ENCODE measurements at places on chromosomes 16 and 17.

DNA sequence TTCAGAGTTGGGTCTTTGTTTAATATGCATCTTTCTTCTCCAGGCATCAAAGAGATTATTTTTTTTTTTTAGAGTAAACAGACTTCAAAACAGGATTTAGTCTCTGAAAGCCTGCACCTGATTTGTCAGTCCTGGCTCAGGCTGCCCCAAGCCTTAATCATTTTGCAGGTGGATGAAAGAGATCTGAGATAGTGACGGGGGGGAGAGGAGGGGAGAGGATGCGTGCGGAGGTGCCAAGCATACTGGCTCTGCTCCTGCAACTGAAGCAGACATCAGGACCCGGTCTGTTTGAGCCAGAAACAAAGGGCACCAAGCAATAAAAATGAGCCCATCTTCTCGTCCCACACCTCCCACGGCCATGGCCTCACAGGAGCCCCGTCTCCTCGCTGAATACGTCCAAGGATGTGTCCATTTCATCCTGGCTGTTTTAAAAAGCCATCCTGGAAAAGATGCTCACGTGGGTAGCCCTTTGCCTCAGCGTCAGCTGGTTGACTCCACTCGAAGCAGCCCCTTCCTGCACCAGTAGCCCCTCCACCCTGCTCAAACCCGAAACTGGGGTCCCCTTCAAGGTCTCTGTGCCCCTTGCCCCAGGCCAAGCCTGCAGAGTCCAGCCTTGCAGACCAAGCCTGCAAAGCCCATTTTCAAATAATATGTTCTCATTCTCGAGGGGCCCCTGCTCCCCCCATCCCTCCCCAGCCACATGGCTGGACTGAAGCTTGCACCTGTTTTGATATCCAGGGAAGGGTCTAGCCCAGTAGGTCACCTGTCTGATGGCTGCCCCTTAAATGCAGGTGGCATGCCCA, 84.8 kb upstream of the TNRC6C start:
- DNase-seq = no peak

- no peak for DNase-seq
Measured at GRCh38 chr17:31105991-31106390, 11.2 kb downstream of the NF1 start.

- DNase-seq = no peak
Measured at GRCh38 chr17:1871756-1872155, 42.0 kb downstream of the RPA1 start.

- no peak for DNase-seq
Measured at GRCh38 chr17:61495161-61495857, 43.1 kb downstream of the TBX4 start.

- no peak for DNase-seq
Measured at GRCh38 chr16:82633964-82634600, 7.3 kb downstream of the CDH13 start.

- no peak for DNase-seq
Measured at GRCh38 chr16:86343796-86344585, 166.3 kb upstream of the FOXF1 start.

GRCh38 chr16:85986931-85987749, 88.2 kb downstream of the IRF8 start:
- DNase-seq = no peak

DNA sequence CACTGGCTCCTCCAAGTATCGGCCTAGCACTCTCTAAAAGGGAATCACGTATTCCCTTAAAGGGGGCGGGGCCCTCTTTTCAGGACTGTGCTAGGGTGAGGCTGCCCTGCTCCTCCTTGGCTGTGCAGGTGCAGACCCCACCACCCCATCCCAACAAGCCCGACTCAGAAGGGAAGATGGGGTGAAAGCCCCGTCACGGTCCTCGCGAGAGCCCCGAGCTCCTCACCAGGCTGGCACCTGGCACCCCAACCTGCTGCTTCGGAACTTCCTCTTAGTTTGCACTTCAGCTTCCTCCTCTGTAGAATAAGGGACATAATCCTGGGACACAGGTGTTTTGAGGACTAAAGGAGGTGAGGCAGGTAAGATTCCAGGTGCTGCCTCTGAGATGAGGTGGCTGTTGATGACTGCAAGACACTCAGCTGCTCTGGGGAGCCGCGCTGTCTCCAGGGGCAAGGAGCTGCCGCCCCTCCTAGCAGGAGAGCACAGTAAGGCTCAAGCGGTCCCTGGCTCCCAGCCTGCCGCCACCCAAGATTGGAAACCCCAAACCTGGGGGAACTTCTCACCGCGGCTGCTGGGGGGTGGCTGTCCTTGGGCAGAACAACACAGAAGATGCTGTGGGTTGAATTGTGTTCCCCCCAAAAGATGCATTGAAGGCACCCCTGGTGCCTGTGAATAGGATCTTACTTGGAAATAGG, 88.8 kb downstream of the MGAT5B start:
- peak; percentile 45 for DNase-seq

GRCh38 chr16:63613701-63614100, 1508.2 kb downstream of the CDH11 start:
- no peak for DNase-seq

DNA sequence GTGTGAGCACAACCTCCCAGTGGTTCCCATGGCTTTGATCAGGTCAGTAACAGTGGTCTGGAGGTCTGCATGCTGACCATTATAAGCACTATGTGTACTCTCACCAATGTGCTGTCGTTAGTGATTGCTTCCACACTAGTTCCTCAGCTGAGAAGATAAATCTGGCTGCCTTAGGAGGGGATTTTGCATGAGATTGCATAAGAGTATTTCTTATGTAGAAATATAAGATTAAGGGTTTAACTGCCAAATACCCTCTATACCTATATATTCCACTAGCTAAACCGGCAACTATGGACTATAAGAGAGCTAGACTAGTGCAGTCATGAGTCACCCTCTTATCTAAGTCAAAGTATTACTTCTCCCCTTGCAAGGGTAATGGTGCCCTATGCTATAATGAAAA, 580.2 kb downstream of the CDH11 start:
- DNase-seq = no peak

DNA sequence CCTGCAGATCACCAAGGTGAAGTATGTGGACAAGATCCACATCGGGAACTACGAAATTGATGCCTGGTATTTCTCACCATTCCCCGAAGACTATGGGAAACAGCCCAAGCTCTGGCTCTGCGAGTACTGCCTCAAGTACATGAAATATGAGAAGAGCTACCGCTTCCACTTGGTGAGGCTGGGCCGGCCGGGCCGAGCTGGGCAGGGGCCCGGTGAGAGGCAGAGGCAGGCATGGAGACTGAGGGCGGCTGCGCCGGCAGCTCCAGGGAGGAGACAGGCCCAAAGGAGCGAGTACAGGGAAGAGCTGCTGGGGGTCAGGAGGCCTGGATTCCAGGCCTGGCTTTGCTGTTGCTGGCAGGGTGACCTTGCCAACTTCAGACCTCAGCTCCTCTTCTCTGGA, 8.3 kb downstream of the PRSS8 start:
- no peak for DNase-seq

DNA sequence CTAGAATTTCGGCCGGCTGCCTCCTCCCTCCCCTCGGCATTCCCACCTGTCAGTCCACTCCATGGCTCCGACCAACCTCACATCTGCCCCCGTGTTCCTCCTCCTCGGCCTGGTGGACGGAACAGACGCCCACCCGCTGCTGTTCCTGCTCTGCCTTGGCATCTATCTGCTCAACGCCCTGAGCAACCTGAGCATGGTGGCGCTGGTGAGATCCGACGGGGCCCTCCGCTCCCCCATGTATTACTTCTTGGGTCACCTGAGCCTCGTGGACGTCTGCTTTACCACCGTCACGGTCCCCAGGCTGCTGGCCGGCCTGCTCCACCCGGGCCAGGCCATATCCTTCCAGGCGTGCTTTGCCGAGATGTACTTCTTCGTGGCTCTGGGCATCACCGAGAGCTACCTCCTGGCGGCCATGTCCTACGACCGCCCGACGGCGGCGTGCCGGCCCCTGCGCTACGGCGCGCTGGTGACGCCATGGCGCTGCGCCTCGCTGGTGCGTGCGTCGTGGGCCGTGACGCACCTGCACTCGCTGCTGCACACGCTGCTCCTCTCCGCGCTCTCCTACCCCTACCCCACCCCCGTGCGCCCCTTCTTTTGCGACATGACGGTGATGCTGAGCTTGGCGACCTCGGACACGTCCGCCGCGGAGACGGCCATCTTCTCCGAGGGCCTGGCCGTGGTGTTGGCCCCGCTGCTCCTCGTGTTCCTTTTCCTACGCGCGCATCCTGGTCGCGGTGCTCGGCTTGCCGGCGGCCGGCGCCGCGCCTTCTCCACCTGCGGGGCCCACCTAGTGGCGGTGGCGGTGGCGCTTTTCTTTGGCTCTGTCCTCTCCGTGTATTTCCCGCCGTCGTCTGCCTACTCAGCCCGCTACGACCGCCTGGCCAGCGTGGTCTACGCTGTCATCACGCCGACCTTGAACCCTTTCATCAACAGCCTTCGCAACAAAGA, at the start of gene OR3A2:
TSS of gene OR3A2 (minus strand) at position 440 of the 948 bp plus-strand sequence.
- DNase-seq = no peak

- no peak for DNase-seq
Measured at GRCh38 chr17:59513934-59514841, 51.2 kb upstream of the DHX40 start.
